ENCODE measurements at places on chromosomes 1 and 21.
A peak's percentile ranks its signal among the peaks of the same experiment; 100 is the strongest.

DNA sequence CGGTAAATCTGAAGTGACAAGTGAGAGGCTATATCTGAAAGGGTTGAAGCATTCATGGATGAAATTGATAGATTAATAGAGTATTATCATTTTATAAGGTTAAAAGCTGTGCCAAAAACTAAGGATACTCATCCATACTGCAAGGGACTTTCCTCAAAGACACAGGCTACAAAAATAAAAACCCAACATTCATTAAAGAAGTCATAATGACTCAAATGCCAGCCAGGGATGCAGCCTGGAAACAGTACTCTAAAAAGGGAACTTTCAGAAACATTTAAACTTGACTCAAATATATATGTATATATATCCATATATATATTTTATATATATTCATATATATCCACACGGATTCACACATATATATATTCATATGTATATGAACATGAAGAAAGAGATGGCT, 1.1 kb upstream of the TIAM1 start:
- no peak for DNase-seq

- no peak for DNase-seq
Observed at GRCh38 chr1:50421768-50422674, 1.2 kb downstream of the DMRTA2 start.

DNA sequence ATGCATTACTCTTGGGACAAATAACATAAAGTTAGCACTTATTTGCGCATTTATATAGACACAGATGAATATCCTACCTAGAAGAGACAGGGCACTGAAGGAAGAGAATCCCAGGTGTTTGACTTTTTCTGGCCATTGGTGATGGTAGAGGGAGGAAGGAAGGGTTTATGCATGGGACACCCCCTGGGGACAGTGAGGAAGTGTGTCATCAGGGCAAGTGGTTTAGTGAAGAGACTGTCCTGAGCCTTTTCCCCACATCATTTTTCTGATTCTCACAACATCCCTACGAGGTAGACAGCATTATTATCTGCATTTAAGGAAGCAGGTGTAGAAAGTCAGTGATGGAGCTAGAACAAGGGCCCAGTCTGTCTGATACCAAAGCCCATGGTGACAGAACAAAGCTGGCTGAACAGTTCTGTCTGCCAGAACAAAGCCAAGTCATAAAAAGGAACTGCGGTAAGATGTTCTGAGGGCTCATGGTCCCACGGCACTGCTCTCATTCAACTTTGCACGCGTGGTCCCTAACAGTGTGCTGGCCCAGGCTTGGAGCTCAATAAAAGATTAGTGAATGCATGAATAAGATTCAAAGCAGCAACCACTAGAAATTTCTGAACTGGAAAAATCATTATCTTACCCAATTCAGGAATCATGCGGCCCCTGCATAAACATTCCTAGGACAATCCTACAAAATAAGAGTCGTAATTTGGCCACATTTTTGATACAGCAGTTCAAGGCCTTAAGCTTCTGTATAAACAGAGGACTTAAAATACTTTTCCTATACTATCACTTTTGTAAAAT, 12.2 kb upstream of the CDC42BPA start:
- DNase-seq, result no peak

- no peak for DNase-seq
Observed at GRCh38 chr1:182699393-182700350, 15.3 kb upstream of the RGS8 start.

DNA sequence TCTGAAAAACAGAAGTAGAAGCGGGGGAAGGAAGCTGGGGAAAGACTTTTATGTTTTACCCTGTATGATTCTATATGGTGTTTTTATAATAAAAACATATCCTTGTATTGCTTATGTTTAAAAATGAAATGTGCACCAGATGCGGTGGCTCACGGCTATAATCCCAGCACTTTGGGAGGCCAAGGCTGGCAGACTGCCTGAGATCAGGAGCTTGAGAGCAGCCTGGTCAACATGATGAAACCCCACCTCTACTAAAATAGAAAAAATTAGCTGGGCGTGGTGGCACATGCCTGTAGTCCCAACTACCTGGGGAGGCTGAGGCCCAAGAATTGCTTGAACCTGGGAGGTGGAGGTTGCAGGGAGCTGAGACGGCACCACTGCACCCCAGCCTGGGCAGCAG, 155.4 kb downstream of the SMYD3 start:
- no peak for DNase-seq

DNA sequence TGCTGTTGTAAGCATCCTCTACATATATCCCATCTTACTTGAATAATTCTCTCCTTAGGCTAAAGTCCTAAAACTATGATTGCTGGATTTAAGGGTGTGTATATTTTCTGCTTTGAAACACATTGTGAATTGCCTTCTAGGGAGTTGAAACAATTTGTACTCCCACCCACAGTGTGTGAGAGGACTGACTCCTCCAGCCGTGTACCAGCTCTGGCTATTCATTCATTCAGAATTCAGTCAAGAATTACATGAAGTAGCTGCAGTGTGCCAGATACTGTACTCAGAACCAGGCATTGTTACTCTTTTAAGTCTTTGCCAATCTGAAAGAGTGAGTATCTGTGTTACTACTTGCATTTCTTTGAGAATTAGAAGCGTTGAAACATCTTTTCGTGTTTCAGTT, 135.0 kb downstream of the DHRS3 start:
- DNase-seq, result no peak

GRCh38 chr1:109298666-109299557, 7.9 kb downstream of the MYBPHL start:
- no peak for DNase-seq

- no peak for DNase-seq
Observed at GRCh38 chr1:111236379-111236778, 8.9 kb downstream of the CHI3L2 start.

DNA sequence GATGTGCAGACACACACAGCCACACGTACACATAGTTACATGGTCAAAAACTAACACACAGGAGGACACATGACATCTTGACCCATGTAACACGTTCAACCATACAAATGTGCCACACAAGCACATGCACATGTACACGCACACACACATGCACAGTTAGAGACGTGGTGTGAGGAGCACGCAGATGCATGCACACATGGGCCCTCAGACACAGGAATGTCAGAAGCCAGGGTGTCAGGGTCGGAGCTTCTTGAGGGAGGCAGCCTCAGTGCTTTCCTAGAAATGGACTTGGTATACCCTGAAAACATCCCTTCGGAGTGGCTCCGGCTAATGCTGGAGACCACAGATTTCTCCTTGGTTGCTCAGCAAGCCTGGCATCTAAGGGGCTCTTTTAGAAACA, 114.3 kb downstream of the DMRTB1 start:
- peak; percentile 38 for DNase-seq

- peak; percentile 82 for DNase-seq
Observed at GRCh38 chr1:175338387-175339135, 146.0 kb upstream of the KIAA0040 start.

DNA sequence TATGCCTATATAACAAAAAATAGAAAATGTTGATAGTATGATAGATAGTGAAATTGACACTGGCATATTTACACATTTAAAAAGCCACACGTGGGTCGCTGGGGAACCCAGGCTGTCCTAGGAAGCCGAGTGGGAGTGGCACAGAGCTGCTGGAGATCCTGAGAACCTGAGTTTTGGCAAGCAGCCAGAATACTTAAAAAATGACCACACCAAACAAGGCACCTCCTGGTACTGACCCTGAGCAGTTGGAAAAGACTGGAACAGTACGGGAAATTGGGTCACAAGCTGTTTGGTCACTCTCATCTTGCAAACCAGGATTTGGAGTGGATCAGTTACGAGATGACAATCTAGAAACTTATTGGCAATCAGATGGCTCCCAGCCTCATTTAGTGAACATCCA, 111.5 kb downstream of the ZFYVE9 start:
- DNase-seq, result no peak

DNA sequence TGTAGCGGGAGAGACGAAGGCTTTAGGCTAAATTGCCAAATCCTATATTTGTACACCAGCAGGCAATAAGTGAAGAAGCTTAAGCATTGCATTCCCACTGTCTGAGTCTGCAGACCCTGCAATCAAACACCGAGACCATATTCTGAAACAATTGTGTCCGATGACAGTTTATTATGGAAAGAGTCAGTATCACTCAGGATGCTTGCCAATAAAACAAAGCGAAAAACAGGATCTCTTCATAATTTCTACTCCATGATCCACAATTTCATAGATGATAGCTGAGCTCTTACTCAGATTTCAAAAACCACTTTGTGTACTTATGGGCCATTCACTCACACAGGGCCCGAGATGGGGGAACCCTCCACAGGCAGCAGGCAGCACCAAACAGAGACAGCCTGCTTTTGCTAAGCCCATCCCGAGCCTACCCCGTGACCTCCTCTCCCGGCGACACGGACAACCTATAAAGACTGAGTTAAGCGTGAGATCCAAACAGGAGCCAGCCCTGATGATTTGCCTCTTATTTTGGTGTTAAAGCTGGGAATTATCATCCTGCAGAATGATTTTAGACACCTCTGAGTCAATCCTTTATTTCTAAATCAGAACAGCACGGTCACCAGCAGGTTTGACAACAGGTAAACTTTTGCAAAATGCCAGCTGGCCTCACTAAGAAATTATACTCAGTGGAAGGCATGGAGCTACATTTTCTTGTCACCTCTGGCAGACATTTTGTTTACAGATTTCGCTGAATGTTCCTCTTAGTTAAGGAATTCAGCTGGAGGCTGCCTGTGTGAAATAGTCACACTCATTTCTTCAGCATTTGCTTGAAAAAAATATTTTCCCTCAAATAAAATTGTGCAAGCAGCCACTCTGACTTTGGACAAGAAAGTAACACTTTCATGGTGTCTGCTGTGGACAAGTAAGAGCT, 212.4 kb downstream of the GPATCH2 start:
- no peak for DNase-seq

- no peak for DNase-seq
Observed at GRCh38 chr1:39266269-39266668, 61.8 kb downstream of the MACF1 start.

- no peak for DNase-seq
Observed at GRCh38 chr21:36030581-36031189, 29.6 kb downstream of the SETD4 start.

DNA sequence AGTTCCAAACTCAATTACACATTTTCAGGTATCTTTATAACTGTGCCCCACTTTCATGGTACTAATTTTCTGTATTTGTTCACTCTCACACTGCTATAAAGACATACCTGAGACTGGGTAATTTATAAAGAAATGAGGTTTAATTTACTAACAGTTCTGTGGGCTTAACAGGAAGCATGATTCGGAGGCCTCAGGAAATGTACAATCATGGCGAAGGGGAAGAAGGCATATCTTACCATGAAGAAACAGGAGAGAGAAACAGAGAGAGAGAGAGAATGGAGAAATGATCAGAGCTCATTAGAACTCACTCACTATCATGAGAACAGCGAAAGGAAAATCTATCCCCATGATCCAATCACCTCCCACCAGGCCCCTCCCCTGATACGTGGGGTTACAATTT, 874.1 kb upstream of the B3GALT2 start:
- no peak for DNase-seq

GRCh38 chr1:38045401-38046332, 926 bp downstream of the POU3F1 start:
- peak; percentile 72 for DNase-seq
